SHP77 (cell line): ENCODE measurements at places on chromosomes 5 and 9.

DNA sequence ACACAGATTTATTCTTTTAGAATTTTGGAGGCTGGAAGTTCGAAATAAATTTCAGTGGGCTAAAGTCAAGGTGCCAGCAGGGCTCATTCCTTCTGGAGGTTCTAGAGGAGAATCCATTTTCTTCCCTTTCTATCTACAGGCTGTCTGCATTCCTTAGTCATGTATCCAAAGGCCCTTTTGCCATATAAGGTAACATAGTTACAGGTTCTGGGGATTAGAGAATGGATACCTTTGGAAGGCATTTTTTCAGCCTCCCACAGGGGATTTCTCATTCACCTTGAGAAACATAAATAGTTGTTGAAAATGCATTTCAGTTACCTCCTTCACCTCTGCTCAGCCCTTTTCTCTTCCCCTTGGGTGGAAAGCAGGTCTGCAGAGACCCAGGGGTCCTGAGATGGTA lies 280.0 kb upstream of the MAP3K1 start:
- DNase-seq: no peak

- no peak for DNase-seq
These were observed 923.6 kb upstream of the DMAC1 start for GRCh38 chr9:8723195-8723594.

DNA sequence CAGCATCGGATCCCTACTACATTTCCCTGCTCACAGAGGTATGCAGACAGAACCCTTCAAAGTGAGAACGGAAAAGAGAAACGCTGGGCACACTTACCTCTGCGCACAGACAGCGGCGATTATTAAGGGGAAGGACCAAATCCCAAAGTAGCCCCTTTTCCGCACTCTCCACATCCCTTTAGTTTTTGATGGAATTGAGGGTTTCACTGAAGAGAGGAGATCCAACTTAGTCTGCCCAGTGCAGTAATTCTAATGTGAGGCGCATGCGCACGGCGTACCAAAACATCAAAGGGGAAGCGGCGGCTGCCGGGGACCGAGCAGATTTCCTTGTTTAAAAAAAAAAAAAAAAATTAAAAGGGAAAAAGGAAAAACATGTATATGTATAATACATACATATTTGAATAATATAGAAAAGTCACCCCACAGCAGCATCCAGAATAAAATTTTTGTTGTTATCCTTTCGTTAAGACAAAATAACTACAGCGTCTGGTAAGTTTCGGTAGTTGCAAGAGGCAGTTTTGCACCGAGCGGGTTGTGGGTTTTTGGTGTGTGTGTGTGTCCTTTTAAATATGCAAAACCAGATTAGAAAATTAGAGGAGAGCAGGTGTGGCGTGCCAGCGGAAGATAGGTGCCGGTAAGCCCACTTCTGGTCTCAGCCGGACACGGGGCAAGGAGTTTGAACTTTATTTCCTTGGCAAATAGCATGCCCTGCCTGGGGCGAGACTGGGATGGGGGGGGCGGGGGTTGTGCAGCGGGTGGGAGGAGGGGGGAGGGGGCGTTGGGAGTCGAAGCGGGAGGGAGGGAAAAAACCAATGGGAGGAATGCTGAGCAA lies at the start of gene GABRB2:
Gene GABRB2, minus strand, starts transcription at position 256 of the 832 bp plus-strand sequence. Its CDS starts 82 bp downstream, at position 174.
- peak; percentile 32 for DNase-seq

GRCh38 chr5:95543017-95543705 lies 11.6 kb downstream of the SKIC3 start:
- DNase-seq: no peak

DNA sequence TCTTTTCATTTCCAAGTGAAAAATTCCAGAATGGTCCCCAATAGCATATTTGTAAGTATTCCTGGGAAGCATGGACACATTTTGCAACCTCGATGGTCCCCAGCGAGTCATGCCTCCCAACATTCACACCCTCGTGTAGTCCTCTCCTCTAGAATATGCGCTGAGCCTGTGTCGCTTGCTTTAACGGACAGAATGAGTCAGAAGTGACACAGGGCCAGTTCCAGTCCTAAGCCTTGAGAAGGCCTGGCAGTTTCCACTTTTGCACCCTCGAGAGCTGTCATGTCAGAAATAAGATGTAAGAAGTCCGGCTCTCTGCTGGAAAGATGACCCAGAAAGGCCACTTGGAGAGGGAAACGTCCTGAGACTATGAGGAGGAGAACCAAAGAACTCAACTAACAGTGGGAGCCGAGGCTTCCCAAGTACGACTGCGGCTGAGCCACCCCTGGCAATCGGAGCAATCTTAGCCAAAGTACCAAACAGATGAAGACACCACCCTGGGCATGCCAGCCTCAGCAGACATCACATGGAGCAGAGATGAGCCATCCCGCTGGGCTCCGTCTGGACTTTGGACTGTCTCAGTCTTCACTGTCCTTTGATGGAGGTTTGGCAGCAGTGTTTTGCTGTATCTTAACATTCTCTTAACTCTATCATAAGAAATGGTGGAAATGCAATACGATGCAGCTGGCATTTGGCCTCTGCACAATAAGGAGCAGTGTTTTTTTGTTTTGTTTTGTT lies 42.6 kb upstream of the GFPT2 start:
- no peak for DNase-seq

- DNase-seq: no peak
These were observed 7.3 kb upstream of the ANGPTL2 start for GRCh38 chr9:127129718-127130085.

DNA sequence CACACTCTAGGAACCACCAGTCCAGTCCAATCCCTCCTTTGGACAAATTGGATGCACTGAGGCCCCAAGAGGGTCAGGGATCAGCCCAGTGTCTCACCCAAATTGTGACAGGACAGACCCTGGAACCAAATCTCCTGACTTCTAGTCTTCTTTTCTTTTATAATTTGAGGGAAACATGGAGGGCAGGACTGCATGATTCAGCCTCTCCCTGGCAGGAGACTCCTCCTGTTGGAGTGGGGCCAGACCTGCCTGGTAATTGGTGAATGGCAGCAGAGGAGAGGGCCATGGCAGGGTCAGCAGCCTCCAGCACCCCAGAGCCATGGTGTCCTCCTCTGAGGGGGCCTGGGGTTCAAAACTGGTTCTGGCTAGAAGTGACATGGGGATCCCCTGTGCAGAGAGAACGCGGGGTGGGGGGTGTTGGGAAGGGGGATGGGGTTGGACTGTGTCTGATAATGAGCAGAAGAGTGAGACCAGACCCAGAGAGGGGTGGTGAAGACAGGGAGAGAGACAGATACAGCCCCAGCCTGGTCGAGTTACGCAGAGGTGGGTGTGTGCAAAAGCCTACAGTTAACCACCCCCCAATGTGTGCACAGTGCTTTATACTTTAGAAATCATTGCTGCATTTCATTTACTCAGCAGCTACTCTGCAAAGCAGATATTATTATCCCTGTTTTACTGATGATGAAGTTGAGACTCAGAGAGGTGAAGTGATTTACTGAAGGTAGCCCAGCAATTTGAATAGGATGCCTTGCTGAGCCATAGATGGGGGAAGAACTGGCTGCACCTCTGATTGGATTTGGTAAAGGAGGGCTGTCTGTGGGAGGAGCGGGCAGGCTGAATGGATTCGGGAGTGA lies 3.8 kb upstream of the SYNPO start:
- DNase-seq: no peak

DNA sequence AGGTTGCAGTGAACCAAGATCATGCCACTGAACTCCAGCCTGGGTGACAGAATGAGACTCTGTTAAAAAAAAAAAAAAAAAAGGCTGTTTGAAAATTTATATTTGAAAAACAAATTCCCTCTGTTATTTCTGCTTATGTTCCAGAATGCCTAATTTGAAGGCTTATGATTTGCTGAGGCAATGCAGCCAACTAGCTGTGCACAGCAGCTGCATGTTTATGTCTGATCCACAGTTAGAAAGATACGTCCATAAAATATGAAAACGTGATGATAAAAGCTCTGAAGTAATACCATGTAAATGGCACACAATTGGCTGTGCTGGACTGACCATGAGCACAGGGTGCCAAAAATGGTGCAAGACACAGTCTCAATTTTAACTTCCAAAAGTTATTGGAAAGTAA lies 453.2 kb downstream of the TUSC1 start:
- no peak for DNase-seq

- DNase-seq: no peak
These were observed 535.3 kb downstream of the EFNA5 start for GRCh38 chr5:107135391-107135790.

DNA sequence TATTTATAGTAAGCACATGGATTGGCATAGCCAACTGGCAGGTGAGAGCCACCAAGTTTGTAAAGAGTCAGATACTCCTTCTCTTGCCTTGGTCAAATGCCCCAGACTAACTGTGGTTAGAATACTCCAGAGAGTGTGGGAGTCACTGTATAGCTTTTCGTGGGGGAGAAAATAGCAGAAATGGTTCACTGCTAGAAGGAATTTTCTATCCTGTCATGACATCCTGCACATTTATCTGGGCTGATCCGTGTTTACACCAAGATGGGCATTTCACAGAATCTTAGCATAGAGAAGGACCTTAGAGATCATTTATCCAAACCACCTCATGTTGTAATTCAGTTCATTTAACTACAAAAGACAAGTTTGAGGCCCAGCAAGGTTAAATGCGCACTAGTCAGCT lies 460.8 kb downstream of the ENC1 start:
- DNase-seq: no peak

DNA sequence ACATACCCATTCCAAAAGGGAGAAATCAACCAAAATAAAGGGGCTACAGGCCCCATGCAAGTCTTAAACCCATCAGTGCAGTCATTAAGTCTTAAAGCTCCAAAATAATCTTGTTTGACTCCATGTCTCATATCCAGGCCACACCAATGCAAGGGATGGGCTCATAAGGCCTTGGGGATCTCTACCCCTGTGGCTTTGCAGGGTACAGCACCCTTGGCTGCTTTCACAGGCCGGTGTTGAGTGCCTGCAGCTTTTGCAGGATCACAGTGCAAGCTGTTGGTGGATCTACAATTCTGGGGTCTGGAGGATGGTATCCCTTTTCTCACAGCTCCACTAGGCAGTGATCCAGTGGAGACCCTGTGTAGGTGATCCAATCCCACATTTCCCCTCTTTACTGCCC lies 5.0 kb upstream of the SPINK14 start:
- DNase-seq: no peak

DNA sequence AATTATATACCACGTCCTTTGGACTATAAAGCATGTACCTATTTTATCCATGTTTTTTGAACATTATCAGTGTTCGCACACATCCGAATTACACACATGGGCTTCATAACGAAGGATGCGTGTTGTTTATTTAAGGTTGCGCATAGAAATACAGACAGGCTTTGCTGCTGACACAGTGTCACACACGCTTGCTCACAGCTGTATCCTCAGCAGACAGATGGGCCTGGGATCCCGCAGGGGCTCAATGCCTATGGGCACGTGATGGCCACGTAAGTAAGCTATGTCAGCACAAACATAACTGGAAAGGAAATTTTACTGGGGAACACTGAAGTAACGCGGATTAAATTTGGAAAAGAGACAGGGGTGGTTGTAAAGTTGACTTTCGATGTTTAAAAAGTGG lies 76.6 kb downstream of the OTULIN start:
- no peak for DNase-seq

DNA sequence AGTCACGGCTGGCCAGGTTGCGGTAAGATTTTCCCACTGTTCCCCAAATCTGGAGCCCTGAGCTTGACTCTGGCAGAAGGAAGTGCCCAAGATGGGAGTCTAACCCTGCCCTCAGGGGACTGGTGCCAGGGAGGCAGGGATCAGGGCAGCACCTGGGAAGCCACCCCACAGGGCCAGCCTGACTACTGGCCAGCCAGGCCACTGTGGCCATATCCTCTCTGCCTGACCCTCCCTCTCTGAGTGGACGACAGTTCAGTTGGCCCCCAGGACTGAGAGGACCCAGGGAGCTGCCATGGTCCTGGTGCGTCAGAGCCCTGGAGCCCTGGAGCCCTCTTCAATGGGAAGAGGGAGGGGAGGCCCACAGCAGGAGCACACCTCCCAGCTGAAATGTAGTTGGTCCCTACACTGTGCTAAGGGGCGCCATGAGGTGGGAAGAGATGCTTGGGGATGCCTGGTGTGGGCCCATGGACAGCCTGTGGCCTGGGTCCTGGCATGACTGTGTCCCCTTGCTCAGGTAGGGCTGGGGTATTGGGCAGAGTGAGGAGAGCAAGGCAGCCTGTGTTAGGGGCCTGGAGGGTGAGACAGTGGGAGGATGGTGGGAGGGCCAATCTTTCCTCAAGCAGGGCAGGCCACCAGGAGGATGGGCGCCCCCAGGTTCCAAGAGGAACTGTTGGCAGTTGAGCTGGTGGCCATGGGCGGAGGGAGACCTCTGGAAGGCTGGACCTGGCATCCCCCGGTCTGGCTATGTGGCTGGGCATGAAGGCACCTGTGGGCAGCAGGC lies 81.1 kb downstream of the PHF2 start:
- no peak for DNase-seq

DNA sequence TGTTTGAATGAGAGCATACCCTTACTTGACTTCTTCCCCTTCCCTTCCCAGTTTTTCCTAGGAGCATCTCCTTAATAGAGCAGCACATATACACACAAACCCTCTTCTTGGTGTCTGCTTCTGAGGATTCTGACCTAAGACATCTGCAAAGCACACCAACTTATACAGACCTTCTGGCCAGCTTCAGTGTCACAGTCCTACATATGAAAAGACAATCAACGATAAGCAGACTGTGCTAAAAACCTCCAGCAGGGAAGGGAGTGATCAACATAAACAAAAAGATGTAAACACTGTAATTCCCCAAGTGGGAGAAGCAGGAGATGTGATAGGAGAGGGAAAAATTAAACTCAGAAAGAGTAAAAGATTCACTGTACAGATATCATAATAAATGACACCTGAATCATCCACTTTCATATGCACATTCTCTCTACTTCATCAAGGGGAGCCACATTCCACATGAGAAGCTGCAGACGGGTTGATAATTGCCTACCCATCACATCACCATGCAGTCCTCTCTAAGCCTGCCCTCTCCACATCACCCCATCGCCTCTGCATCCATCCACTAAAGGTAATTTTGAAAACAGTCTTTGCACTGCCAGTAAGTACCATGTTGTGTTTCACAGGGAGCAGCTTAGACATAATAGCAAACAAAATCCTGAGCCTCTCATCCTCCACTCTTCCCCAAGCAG lies 13.0 kb downstream of the APBA1 start:
- no peak for DNase-seq

DNA sequence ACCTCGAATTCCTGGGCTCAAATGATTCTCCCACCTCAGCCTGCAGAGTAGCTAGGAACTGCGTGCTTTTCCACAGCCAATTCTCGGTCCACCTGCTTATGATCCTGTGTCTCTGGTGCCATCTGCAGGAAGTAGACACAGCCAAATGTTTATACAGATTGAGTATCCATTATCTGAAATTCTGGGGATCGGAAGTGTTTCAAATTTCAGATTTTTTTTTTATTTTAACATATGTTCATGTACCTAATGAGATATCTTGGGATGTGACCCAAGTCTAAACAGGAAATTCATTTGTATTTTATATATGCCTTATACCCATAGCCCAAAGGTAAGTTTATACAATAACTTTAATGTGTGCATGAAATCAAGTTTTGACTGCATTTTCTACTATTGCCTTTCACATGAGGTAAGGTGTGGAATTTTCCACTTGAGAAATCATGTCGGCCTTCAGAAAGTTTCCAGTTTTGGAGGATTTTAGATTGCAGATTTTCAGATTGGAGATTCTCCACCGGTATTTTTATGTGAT lies 89.5 kb downstream of the ESM1 start:
- DNase-seq: peak; percentile 46
